ENCODE measurements at places on chromosomes 3 and 15.

DNA sequence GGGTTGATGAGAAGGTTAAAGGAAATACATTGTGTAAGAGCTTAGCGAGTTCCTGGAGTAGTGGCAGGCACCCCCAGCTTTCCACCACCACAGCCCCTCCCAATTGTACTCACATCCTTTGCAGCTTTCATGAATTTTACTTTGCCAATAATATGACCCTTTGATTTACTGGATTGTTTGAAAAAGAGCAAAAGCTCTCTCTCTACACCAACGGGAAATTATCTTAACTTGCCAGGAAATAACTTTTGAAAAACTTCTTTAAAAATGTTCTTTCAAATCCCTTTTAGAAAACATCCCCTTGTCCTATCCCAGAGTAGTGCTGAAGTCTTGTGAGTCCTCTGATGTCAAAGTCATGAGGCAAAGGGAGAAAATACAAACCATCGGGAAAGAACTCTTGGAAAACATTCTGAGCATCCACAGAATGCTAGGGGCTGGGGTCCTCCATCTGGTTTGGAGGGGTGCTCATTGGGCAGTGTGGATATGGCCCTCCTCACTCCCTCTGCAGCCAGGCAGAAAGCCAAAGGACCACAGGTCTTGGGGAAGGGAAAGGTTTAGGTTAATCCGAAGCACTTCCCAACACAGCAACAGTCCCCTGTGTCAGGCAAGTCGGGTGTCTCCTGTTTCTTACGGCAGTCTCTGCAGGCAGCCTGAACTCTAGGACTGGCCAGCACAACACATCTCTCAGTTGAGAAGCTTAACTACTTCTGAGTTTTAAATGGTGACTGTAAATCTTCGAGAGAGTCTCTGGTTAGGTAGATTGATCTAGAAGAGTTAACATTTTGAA lies 36.5 kb downstream of the BOC start:
- DNase-seq, result no peak

GRCh38 chr3:58249358-58250092 lies 11.9 kb downstream of the ABHD6 start:
- DNase-seq, result no peak

DNA sequence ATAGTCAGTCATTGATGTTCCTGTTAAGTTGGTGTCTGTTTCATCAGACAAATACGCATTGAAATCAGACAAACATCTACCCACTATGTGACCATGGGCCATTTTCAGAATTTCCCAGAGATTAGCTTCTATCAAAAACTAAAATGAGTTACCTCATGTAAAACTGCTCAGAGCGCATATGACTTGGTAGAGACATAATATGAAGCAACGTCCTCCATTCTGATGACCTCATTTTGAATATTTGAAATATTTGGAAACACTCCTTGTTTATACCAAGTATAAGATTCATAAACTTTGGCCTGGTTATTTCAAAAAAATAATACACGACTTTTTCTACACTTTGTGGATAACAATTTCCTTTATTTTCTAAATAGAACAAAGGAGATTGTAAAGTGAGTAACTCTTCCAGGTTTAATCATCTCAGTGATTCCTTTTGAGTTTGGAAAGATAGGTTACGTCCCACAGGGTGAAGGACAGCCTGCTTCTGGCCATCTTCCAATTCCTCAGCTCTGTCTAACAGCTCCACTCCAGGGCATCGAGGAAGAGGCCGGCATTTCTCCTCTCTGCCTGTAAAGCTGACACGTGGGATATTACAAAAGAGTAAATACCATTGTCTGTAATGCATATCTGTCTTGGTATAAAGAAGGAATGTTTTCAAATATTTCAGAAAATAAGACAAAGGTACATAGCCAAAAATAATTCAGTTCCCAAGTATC lies 122.6 kb downstream of the CADM2 start:
- no peak for DNase-seq

GRCh38 chr3:107431246-107432012 lies 54.2 kb downstream of the CCDC54 start:
- DNase-seq, result peak; percentile 74

- no peak for DNase-seq
Observed at GRCh38 chr3:158731486-158731885, 771 bp downstream of the RARRES1 start.

DNA sequence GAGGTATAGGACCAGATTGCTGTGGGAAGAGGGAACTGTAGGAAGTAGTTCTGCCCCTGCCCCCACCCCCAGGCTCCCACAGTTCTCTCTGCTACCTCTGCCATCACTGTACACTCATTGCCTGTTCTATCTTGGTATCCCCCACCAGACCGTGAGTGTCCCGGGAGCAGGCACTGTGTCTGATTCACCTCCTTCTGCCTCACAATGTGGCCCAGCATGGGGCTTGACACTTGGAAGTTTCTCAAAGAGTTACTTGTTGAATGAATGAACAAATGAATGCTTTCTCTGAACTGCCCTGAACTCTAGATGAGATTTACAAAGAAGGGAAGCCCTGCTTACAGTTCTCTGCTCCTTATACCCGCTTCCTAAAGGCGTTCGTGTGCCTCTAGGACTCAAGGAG lies 27.1 kb upstream of the PIK3CB start:
- no peak for DNase-seq

DNA sequence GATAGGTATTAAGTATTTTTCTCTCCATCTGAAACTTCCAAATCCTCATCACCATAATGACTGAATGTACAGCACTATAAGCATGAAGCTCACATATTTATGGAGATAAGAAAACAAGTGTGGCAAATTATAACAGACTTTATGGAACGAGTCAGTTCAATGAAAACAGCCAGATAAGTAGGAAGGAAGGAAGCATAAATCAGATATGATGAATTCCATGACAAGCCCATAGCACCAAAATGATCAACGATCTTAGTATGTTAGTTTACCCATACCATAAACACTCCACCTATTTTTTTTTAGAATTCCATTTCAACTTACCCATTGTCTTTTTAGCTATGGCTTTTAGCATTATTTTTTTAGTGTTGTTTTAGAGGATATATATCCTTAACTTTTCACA lies 169.5 kb downstream of the TNIK start:
- DNase-seq, result no peak

GRCh38 chr3:48826451-48826850 lies 21.2 kb downstream of the PRKAR2A start:
- DNase-seq, result no peak

DNA sequence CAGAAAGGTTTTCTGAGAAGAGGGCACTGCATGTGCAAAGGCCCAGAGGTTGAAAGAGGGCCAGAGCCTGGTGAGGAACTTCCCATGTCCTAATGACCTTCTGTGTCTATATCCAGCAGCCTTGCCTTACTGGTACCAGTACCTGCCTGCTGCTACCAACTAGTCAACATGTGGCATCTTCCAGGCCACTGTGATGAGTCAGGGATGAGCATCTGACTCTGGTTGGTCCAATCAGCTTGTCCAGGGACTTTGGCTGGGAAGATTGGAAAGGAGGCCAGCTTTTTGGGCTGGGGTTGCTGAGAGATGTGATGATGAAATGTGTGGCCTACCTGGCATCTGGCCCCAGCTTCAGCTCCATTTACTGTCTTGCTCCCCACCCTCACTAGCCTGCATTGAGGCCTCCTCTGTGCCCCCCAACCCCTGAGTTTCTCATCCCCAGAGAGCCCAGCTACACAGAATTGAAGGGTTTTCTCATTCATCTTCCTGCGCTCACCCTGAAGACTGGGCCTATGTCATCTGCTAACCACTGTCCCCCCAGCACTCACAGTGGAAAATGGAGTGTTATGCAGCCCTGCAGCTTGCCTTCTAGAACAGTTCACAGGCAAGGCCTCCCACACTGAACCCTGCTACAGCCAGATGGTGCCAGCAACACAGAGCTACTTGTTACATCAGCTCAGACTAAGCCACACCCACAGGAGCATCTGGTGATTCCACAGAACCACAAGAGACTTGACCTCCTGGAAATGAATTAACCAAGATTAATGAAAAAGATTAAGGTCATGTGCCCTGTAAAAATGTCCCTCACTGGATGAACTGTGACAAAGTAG lies 1.3 kb upstream of the TWF2 start:
- peak; percentile 76 for DNase-seq

- DNase-seq, result no peak
Observed at GRCh38 chr3:36494461-36495109, 114.3 kb downstream of the STAC start.

DNA sequence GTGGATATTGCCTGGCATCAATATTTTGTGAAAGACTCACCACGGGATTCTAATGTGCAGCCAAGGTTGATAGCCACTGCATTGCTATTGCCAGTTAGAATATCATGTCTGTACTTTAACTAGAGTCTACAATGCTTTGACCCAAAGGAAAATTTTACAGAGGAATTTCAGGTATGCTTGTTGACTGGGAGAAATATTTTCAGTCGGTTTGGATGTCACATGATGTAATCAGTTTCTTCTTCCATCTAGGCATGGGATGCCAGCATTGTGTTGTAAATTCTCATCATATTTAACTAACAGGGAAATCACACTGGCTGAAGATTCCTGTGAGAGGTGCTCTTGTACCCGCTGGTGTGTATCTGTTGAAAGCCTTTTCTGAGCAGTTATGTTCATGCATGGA lies 508.9 kb upstream of the ADAMTS9 start:
- DNase-seq, result no peak

DNA sequence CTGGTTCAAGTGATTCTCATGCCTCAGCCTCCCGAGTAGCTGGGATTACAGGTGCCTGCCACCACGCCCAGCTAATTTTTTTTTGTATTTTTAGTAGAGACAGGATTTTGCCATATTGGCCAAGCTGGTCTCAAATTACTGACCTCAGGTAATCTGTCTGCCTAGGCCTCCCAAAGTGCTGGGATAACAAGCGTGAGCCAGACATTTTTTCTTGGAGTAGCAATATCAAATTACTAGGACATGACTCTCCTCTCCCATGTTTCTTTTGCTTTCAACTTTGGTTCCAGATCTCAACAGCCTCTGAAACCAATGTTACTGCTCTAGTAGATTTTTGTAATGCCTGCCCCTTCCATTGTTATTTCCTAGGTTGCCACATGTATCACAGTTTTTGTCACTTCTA lies 462.0 kb downstream of the GBE1 start:
- no peak for DNase-seq

DNA sequence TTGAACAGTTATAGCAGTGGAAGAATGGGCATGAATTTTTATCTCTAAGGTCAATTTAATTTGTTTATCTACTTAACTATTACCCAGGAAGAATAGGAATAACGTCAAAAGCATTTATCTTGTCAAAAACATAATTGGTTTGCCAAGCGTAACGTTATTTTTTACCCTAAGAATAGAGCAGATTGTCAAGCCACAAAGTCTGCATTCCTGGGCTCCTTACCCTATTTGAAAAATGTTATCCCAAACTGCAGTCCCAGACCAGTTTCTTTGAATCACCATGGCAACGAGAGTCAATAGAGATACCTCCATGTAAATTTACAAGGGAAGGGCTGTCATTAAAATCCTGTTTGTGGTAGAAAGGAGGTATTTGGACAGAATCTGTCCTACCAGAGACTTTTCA lies 61.1 kb downstream of the CPNE4 start:
- no peak for DNase-seq

GRCh38 chr15:40957581-40958051 lies 4.3 kb downstream of the CHAC1 start:
- no peak for DNase-seq

DNA sequence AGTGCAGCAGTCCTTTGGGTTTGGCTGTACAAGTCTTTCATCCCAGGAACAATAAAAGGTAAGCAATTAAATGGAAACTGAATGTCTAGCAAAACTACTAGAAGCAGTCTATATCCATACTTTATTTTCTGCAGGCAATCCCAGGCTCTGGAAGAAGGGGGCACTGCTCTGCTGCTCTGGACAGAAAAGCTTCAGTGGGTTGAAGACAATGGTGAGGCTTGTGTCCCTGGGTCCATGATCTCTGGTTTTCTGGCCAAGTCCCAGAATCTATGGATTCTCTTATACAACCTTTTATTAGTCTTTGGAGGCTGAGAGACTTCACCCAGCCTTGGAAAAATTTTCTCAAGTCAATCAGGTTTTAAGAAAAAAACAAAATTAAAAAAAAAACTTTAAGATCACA lies 35.6 kb downstream of the SCAP start:
- no peak for DNase-seq

GRCh38 chr15:93452537-93453211 lies 363.7 kb upstream of the RGMA start:
- no peak for DNase-seq

- DNase-seq, result no peak
Observed at GRCh38 chr3:115666920-115667737, 43.8 kb downstream of the GAP43 start.

- no peak for DNase-seq
Observed at GRCh38 chr3:143672396-143673165, 175.7 kb downstream of the SLC9A9 start.

DNA sequence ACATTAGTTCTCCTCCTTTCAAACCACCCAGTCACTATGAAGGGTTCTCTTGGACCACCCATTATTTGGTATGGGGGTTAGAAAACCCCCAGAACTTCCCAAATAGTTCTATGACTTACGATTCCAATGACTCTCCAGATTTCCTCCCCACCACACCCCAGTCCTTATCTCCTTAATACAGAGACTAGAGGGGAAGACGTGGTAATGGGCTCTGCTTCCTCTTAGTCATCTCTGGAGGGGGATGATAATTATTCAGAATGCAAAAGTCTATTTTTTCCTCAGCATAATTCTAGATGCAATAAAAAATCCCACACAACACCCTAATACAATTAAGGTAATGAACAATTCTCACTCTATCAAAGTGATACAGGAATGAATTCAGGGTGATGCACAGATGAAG lies 48.9 kb upstream of the CFAP161 start:
- DNase-seq, result no peak

DNA sequence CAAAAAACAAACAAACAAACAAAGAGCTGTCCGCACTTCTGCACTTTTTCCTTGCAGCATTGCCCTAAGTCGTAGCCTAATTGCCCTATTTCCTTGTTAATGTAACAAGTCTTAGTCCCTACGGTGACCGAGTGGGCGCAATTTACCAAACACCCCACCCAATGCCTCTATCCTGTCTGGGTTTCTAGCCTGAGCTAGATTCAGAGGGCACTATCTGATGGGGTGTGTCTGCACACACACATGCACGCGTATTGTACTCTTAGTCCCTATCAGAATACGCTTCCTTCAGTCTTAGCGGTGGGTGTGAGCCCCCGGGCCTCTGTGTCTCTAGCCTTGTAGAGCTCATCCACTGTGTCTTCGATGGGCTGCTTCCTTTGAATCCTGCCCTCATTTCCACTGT lies 125.9 kb upstream of the DLG1 start:
- DNase-seq, result no peak

- DNase-seq, result no peak
Observed at GRCh38 chr15:60572541-60573421, 93.8 kb upstream of the ICE2 start.

- no peak for DNase-seq
Observed at GRCh38 chr3:34073961-34074360, 275.5 kb downstream of the PDCD6IP start.
